ENCODE measurements at places on chromosomes 1 and 21.

- no peak for DNase-seq
Measured at GRCh38 chr1:113429461-113430153, 39.3 kb downstream of the MAGI3 start.

- no peak for DNase-seq
Measured at GRCh38 chr1:13714851-13715250, 14.9 kb downstream of the PRDM2 start.

- no peak for DNase-seq
Measured at GRCh38 chr1:35401049-35401448, 132.5 kb downstream of the ZMYM4 start.

- no peak for DNase-seq
Measured at GRCh38 chr1:228502522-228502921, 15.3 kb downstream of the RNF187 start.

- no peak for DNase-seq
Measured at GRCh38 chr1:235516862-235517446, 12.7 kb upstream of the B3GALNT2 start.

- no peak for DNase-seq
Measured at GRCh38 chr1:51997974-51998382, 7.5 kb upstream of the RAB3B start.

DNA sequence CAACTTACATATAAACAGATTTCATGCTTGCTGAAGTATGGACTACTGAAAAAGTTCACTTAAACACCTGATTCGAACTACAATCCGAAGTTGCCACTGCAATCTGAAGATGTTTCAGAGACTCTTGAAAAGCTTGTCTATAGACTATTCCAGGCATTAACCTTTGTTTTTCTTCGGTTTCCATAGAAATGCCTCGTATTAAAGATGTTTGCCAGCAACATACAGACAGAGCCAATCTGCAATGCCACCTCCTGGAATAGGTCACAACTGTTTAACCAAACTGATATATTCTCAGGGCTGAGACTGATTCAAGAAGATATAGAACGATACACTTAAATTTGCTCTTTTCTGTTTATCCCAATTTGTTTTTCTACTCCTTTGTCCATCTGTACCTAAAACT lies 28.9 kb upstream of the DMRTB1 start:
- DNase-seq = peak; percentile 6

GRCh38 chr1:181676269-181676668 lies 193.0 kb downstream of the CACNA1E start:
- DNase-seq = no peak

GRCh38 chr1:245240648-245241165 lies 85.9 kb downstream of the KIF26B start:
- no peak for DNase-seq

GRCh38 chr1:154819628-154820590 lies 50.2 kb downstream of the KCNN3 start:
- no peak for DNase-seq

- no peak for DNase-seq
Measured at GRCh38 chr1:186503190-186503589, 42.3 kb upstream of the PDC start.

GRCh38 chr21:35048706-35049617 lies at the start of gene RUNX1:
TSS of gene RUNX1 (minus strand) at chr21:35049302.
- DNase-seq = peak; percentile 92

- DNase-seq = no peak
Measured at GRCh38 chr1:14794906-14795305, 196.4 kb downstream of the KAZN start.

DNA sequence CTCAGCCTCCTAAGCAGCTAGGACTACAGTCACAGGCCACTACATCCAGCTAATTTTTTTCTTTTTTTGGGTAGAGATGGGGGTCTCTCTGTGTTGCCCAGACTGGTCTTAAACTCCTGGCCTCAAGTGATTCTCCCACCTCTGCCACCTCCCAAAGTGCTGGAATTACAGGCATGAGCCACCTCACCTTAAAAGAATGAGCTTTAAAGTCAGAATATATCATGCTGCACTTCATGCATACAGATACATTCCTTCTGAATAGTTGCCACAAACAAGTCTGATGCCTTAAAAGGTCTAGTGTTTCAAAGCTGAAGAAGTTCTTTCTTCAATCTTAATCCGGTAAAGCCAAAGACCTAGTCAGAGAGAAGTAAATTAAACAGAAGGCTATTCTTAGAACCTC lies 23.8 kb upstream of the CPLANE2 start:
- no peak for DNase-seq

DNA sequence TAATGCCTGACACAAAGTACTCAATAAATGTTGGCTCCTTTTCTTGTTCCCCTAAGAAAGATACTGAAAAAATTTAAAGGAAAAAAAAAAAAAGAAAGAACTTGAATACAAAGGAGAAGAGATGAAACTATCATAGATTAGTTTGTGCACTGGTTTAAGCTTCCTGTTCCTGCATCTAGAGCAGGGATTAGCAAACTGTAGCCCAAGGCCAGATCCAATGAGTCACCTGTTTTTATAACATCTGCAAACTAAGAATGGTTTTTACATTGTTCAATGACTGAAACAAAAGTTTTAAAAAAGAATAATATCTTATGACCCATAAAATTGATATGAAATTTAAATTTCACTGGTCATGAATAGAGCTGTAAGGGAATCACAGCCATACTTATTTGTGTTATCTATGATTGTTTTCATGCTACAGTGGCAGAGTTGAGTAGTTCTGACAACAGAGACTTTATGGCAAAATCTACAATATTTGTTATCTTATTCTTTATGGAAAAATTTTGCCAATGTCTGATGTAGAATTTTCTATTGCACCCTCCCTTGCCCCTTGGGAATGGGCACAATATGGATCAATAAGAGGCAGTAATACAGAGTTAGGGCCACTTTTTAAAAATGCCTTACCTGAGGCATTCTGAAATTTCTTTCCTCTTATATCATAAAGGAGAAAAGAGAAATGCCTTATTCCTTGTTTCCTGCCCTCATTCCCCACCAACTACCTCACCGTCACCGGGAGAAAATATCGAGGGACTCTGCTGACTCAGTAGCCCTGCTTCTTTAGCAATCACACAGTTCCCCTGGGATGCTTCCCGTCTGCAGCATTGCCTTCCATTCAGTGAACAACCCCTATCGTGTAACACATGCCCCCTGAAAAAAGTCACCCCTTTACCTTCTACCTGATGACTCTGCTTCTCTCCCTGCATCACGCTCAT lies 50.6 kb downstream of the WDR64 start:
- no peak for DNase-seq

- DNase-seq = no peak
Measured at GRCh38 chr1:226964611-226965486, 24.8 kb downstream of the COQ8A start.

DNA sequence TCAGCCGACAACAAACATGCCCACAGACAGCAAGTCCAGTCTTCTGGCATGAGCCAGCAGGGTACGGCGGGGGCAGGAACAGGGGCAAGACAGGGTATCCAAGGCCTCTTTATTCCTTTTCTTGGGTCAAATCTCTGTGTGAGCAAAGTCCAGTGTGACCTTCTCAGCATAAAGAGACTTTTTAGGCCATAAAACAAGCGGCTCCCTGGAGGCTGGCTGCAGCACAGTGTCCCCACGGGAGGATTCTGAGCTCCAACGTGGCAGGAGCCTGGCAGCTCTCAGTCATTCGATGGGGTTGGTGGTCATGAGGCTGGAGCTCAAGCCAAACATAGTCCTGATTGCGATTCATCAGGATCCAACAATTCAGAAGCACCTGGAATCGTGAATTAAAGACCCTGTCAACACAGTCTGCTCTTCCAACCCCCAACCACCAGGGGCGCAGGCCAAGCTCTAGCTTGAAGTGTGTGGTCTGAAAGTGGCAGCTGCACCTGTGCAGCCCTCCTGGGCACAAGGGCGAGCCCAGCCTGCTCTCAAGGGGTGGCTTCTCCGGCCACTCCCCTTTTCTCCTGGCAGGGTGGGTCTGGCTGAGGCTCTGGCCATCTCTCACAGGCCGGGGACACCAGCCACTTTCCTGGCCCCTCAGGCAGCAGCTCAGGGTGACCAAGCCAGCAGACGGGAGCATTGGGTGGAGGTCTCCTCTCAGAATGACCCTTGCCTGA lies 62.1 kb downstream of the SLC66A1 start:
- DNase-seq = no peak

GRCh38 chr1:202343652-202344349 lies 2.1 kb upstream of the UBE2T start:
- no peak for DNase-seq

DNA sequence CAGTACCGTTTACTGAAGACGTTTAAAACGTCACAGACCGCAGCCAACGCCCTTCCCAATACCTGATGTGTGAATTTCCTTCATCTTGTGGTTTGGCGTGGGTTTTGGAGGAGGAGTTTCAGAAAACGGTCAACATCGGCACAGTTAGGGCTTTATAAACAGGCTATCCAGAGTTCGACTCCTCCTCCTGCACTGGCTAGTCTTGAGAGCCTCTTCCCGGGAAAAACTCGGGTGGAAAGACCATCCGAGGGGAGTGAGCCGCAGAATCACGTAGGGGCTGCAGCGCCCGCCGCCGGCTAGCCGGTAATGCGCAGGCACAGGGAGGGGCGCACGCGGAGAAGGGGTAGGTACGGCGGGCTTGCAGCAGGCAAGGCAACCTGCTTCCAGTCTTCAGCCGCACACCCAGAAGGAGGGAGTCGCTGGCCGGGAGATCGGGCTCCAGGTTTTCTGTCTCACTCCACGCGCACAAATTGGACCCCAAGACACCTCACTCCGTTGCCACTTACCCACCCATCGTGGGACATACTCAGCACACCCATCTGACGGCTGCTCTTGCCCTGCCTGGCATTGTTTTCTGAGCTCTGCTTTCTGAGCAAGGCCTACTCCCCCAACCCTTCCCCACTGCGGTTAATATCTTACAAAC lies 25.4 kb downstream of the SLC19A2 start:
- DNase-seq = no peak

- DNase-seq = no peak
Measured at GRCh38 chr1:95384567-95384966, 150.6 kb downstream of the RWDD3 start.

- no peak for DNase-seq
Measured at GRCh38 chr1:233389169-233389568, 61.6 kb downstream of the MAP3K21 start.

DNA sequence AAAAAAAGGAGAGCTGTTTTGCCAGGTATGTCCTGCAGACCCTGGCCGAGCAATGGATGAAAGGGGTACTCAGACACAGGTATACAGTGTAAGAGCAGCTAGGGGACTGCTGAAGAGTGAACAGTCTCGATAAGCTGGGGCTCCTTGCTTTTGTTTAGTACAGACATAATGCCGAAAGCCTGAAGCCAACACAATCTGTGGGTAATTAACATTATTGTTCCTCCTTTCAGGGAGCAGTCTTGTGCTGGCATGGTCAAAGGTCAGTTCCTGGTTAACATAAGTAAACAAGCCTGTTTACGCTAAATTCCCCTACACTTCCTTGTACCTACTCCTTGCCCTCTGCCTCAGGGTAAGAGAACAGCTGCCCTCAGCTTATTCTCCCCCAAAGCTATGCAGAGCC lies 272.3 kb upstream of the ST6GALNAC5 start:
- no peak for DNase-seq

GRCh38 chr1:69504730-69505252 lies 62.9 kb upstream of the LRRC7 start:
- no peak for DNase-seq

- DNase-seq = no peak
Measured at GRCh38 chr21:38925923-38926322, 120.2 kb downstream of the ETS2 start.

DNA sequence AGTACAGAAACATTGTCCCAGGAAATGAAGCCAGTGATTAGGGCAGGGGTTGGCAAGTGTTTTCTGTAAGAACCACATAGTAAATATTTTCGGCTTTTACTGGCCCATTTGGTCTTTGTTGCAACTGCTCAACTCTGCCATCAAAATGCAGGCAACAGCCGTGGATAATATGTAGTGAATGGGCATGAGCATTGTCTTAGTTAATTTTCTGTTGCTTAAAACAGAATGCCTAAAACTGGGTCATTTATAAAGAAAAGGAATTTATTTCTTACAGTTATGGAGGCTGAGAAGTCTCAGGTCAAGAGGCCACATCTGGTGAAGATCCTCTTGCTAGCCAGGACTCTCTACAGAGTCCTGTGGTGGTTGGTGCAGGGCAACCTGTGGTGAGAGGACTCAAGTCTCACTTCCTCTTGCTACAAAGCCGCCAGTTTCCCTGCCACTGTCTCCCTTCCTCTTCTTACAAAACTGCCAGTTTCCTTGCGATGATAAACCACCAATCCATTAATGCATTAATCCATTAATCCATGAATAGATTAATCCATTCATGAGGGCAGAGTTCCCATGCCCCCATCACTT lies 166.4 kb downstream of the PSMG1 start:
- no peak for DNase-seq

- DNase-seq = no peak
Measured at GRCh38 chr1:66168467-66168887, 365.5 kb upstream of the SGIP1 start.

- no peak for DNase-seq
Measured at GRCh38 chr1:187185389-187185788, 356.6 kb downstream of the PLA2G4A start.

DNA sequence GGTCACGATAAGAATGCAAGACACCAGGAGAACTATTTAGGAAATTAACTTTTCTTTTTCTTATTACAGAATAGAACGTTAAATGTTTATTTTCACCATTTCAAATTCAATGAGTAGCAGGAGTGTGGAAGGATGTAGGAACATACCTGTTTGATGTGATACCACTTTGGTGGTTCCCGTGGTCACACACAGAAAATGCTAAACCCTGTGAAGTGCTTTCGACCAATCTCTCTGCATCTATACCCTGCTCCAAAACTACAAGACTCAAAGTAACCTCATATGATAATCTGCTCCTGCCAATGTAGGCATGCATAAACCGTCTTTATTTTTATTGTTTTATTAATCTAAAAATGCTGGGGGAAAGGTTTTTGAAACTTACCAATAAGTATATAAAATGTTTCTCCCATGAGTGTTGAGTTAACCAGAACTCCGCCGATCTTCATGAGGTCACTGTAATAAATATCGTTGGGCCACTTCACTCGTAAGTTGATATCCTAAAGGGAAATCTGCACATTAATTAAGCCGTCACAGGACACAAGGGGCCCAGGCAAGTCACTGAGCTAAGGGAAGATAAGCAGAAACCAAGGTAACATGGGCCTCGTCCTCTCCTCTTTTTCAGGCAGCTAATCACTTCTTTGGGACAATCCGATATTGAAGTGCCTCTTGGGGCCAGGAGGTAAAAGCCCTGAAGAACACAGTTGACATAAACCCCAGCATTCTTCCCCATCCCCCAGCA lies 60.6 kb downstream of the SIM2 start:
- no peak for DNase-seq

- DNase-seq = no peak
Measured at GRCh38 chr1:67723620-67724019, 38.6 kb downstream of the GADD45A start.
